ENCODE measurements at places on chromosomes 1 and 21.

DNA sequence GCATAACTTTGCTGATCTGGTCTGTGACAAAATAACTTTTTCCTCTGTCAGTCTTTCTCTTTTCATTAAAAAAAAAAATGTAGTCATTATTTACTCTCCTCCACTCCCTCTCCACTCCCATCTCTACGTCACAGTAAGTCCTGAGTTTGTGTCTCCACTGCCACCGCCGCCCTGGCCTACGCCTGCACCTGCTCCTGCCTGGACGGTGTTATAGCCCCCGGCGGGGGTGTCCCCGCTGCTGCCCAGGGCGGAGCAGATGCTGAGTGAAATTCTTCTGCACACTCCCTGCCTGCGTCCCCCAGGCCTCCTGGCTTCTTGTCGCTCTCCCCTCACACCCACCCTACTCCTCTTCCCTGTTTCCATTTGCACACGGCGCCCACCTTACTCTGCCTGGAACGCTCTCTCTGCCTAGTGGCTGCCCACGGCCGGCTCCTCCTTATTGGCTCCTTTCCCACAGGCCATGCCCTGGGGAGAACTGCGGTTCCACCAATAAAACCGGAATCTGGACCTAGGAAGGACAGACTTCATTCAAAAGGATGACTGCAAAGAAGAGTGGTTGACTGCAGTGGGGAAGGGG, 55.2 kb upstream of the C1orf174 start:
- DNase-seq = no peak

- no peak for DNase-seq
These were observed 21.9 kb downstream of the RAB3B start for GRCh38 chr1:51968632-51969031.

- no peak for DNase-seq
These were observed 20.3 kb downstream of the USP24 start for GRCh38 chr1:55194851-55195250.

GRCh38 chr1:158434741-158435140, 8.7 kb upstream of the OR10K2 start:
- no peak for DNase-seq

DNA sequence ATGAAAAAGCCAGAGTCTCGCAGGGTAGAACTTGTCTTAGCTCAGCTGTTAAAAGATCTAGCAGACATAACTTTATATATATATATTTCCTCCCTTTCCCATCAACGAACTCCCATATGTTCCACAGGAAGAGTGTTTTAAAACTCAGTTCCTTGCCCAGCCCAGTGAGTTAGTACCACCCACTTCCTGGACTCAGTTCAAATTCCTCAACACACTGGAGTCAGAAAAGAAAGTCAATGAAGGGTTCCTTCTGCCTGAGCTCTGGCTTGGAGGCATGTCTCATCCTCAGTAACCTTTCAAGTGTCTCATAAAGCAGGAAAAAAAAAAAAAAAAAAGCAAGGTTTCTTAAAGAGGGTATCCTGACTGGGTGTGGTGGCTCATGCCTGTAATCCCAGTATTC, 15.6 kb downstream of the TPM3 start:
- no peak for DNase-seq

GRCh38 chr1:224300346-224300745, 29.6 kb downstream of the NVL start:
- no peak for DNase-seq

DNA sequence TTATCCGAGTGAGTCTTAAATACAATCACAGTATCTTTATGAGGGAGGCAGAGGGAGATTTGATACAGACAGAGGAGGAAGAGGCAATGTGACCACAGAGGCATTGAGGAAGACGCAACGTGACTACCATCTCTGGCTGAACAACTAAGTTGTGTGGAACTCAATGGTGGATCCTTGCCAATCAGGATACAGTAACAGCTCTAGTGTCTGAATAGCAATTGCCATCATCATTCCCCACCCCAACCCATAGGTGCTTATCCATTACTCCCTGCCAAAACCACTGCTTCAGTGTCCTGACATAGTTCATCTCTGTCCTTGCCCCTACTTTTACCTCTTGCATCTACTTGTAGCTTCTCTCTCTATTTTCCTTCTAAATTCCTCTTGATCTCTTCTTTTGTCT, 20.5 kb upstream of the RHBDL2 start:
- DNase-seq = no peak

- DNase-seq = no peak
These were observed 113.5 kb downstream of the GDAP2 start for GRCh38 chr1:117815926-117816325.

GRCh38 chr1:191457889-191458288, 700.4 kb upstream of the RGS18 start:
- DNase-seq = no peak

DNA sequence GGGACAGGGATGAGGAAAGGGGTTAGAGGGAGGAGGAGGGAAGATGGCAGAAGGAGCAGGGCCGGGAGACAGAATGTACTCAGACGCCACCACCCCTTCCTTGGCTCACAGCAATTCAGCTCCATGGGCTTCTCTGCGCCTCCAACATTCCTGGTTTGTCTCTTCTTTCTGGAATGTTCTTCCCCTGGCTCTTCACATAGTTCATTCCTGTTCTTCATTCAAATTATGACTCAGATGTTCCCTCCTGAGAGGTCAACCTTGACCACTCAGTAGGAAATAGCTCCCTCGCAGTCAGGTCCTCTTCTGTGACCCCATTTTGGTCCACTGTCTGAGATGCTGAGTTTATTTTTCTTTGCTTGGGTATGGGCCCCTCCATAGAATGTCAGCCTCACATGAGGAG, 203.2 kb downstream of the C1orf94 start:
- no peak for DNase-seq

GRCh38 chr1:168763031-168763430, 34.0 kb upstream of the DPT start:
- DNase-seq = no peak

All from stimulated activated CD4-positive, alpha-beta T cell treated with anti-CD3 and anti-CD28 coated beads, TNF-alpha, amount 100 ng/mL, for 4 hours (primary cell).